ENCODE measurements at places on chromosomes 11 and 22.
A peak's percentile ranks its signal among the peaks of the same experiment; 100 is the strongest.

DNA sequence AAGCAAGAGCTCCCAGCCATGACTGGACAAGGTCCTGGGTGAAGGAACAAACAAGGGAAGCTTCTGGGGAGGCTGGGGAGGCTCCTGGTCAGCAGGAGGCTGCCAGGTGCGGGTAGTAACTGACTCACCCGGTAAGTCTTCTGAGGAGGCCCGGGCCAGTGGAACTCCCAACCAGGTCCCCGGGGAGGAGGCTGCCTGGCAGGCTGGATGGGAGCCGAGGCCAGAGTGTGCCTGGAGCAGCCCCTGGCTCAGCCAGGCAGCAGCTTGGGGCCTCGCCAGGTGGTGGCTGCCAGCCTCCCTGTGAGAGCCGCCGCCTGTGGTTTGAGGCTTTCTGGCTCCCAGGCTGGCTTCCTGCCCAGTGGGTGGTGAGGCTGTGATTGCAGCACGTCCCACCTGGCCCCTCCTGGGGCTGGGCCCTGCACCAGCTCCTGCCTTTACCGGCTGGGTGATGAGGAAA is 46.2 kb downstream of the IGF2 start:
- no peak for DNase-seq

GRCh38 chr11:121426476-121427399 is 25.4 kb upstream of the SORL1 start:
- DNase-seq = peak; percentile 41

GRCh38 chr11:8311366-8311765 is 47.7 kb upstream of the LMO1 start:
- DNase-seq = no peak

- DNase-seq = no peak
Measured at GRCh38 chr22:42717197-42717928, 3.3 kb downstream of the A4GALT start.

- DNase-seq = no peak
Measured at GRCh38 chr11:14898355-14898754, 6.3 kb upstream of the CYP2R1 start.

- DNase-seq = no peak
Measured at GRCh38 chr22:45551310-45552016, 48.8 kb downstream of the FBLN1 start.

- DNase-seq = no peak
Measured at GRCh38 chr11:12130180-12130980, 20.0 kb downstream of the MICAL2 start.

GRCh38 chr11:7592711-7593110 is 78.9 kb downstream of the PPFIBP2 start:
- no peak for DNase-seq

- no peak for DNase-seq
Measured at GRCh38 chr11:133127741-133128140, 404.6 kb downstream of the OPCML start.

- peak; percentile 29 for DNase-seq
Measured at GRCh38 chr11:2452321-2453012, 7.7 kb downstream of the KCNQ1 start.

DNA sequence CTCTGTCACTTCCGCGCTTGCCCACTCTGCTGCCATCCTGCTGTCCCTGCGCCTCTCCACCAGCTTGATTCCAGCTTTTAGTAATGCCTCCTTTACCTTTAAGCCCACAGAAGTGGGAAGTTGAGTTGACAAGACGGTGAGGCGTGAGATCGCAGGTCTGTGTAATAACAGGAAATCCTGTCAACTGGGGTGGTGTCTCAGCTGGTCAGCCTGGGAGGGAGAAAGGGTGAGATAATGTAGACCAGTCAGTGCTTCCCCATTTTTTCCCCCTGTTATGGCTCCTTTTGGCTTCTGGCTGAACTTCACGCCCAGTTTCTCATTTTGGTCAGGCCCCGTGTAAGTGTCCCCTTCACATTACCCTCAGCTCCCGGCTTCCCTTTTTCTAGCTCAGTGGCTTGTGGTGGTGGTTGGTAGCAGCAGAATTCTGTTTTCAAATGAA is 98.9 kb downstream of the TRAF6 start:
- no peak for DNase-seq

DNA sequence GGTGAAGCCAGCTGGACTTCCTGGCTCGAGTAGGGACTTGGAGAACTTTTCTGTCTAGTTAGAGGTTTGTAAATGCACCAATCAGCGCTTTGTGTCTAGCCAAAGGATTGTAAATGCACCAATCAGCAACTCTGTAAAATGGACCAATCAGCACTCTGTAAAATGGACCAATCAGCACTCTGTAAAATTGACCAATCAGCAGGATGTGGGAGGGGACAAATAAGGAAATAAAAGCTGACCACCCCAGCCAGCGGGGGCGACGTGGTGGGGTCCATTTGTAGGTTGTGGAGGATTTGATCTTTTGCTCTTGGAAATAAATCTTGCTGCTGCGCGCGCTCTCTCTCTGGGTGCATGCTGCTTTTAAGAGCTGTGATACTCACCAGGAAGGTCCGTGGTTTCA is 202.9 kb downstream of the MIAT start:
- DNase-seq = no peak

DNA sequence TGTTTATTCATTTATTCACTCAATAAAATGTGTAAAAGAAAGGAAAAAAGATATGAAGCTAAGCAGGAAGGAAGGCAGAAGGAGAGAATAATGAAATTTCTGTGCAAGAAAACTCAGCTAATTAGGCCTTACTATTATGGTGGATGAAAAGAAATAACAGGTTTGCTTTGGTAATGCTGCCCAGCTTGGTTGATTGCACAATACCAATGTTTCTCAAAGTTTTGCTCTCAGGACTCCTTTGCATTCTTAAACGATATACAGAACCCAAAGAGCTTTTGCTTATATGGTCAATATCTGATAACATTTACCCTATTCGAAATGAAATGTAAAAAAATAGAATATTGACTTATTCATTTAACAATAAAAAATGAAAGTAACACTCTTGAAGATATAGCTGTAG is 7.3 kb upstream of the CTSC start:
- DNase-seq = no peak

GRCh38 chr11:65918211-65919140 is at the start of gene C11orf68:
TSS of gene C11orf68 (minus strand) at chr11:65919062. CDS start at chr11:65919031, 31 bp downstream.
- DNase-seq = no peak

DNA sequence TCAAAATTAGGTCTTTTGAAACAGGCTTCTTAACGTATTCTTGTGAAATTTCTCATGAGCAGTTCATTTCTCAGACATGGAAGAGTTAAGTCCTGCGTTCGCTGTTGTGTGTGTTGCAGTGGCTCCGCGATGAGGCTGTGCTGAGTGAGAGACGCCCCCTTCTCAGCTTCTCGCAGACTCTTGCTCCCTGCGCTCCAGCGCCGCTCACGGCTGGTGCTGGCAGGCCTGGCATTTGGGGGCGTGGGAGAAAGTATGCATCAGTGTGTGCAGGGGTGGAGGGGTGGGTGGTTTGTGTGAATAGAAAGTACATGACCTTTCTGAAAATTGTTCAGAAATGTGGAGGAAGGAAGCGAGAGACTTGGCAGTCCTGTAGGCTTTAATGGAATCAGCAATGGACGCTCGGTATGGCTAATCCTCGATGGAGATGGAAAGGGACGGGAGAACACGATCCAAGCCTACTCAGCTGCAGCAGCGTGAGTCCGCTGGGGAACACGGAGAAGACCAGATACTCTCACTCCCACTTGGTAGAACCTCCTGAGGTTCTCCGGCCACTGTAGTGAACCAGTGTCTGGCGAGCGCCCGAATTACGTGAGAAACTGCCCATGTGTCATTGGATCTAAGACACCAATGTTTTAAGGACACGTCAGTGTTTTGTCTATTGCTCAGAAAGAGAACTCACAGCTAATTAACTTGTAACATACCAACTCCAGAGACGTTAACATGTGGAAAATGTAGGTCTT is 5.9 kb downstream of the TAB1 start:
- DNase-seq = peak; percentile 71

DNA sequence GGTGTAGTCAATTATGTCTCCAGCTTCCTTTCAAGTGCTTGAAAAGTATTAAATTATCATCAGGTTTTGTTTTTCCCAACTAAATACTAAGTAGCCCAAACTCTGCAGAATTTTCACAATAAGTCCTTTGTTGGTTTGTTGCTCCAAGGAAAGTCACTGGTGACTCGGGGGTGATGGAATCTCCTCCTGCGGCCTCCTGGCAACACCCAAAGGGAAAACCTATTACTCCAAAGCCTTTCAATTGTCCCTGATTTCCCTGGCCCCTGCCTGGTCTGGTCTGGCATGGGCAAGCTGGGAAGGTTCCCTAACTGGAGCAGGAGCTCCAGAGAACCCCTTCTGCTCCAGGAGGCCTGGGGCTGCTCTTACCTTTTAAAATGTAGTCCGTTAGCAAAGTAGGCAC is 47.9 kb downstream of the FEZ1 start:
- peak; percentile 22 for DNase-seq

DNA sequence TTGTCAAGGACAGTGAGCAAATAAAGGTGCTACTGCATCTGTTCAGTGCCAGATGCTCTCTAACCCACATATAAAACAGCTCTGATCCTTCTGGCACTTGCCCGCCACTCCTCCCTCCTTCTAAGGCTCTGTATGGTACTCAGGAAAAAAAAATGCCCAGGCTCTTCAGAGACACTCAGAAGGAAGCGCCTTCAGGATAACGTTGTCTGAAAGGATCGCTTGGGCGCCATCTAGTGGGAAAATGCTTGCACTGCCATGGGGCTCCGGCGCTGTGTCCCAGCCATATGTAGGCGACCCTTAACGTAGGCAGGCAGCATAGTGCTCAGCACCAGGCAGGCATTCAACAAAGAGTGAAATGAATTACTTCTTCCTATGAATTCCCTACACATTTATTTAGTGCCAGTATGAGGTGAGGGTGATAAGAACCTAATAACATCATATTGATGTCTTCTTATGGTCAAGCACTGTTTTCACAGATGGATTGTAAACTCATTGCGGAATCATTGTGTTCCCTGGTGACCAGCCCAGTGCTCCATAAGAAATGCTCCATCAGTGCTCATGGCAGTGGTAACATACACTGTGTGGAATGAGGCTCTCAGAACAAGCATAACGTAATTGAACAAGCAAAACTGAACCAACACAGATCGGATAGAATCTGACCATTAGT is 39.6 kb downstream of the PAMR1 start:
- peak; percentile 94 for DNase-seq

DNA sequence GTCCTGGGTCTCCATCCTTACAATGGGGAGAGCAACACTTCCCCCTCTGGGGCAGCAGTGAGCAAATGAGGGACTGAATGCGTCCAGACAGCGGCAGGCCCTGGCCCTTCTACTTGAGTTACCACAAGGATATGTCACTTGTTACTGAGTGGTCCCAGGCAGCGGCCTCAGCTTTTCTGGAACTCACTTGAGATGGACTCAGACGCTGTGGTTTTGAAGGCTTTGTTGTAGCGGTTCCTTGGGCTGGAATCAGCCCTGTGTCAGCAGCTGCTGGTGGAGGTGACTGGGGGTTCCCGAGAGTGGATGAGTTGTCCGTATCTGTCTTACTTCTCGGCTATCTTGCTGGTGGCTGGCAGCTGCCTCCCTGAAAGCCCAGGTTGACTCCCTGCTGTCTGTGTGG is 77.0 kb downstream of the MICAL2 start:
- DNase-seq = no peak

- DNase-seq = no peak
Measured at GRCh38 chr11:24708616-24709015, 211.8 kb downstream of the LUZP2 start.

GRCh38 chr22:23113067-23113846 is 28.5 kb downstream of the RSPH14 start:
- peak; percentile 84 for DNase-seq

DNA sequence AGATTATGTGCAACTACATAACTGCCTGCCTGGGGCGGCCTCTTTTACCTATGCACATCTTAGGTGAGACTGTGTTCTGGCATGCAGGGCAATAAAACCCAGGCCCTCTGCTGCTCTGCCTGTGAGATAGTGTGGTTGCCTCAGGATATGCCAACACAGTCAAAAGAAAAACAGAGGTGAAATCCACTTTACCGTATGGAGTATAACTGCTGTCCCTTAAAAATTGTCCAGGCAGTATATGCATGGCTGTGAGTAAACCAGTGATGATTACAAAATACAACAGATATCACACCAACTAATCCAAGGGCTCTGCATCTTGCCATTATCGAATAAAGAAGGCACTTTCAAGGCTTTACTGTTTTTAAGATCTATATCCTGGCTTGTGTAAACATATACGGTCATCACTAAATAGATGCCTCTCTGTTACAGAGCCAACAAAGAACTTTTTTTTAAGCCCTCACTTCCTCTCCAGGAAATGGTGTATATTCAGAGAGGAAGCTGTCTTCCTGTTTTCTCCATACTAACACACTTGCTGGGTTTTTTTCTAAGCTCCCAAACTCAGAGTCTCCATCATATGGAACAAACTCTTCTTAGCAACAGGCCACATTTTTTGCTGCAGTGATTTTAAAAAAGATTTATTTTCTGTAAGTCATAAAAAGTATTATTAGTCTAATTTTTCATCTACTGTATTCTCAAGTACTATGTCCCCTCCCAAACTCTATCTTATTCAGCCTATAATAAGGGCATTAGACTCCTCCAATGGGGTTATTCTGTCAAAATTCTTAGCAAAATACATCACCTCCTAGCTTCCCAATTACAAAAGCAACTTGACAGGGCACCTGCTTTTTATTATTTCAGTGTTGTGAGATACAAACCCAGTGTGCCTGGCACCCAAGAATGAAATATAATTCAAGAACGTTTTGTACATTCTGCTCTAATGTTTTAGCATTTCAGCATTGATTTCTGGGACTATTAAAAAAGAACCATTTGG is 135.2 kb downstream of the MAML2 start:
- no peak for DNase-seq

GRCh38 chr11:86124251-86125233 is 55.7 kb upstream of the PICALM start:
- DNase-seq = no peak

DNA sequence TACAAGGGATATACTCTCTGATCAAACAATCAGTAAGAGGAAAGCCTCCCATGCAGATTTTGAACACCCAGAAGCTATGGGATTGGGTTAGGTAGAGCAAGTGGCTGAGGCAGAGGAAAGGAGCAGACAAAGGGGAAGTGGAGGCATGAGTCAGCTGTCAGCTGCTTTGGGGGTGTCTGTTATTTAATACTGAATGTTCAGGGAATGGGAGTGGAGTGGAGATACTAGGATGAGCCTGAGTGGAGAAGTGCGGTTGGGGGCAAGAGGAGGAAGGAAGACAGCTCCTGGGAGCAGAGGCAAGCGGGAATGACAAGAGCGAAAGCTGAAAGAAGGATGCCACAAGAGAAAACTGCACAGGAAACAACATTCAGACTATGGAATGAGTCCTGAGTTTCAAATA is 22.7 kb upstream of the TMPRSS5 start:
- DNase-seq = no peak

GRCh38 chr11:46363455-46364005 is 16.3 kb downstream of the DGKZ start:
- peak; percentile 58 for DNase-seq

GRCh38 chr11:10441652-10442503 is 13.2 kb upstream of the AMPD3 start:
- no peak for DNase-seq

GRCh38 chr11:119484741-119485605 is 62.0 kb upstream of the THY1 start:
- no peak for DNase-seq

All from posterior cingulate gyrus (tissue), 11 donors.